Esophagus squamous epithelium (tissue), 5 donors: ENCODE measurements at places on chromosomes 3 and 15.

DNA sequence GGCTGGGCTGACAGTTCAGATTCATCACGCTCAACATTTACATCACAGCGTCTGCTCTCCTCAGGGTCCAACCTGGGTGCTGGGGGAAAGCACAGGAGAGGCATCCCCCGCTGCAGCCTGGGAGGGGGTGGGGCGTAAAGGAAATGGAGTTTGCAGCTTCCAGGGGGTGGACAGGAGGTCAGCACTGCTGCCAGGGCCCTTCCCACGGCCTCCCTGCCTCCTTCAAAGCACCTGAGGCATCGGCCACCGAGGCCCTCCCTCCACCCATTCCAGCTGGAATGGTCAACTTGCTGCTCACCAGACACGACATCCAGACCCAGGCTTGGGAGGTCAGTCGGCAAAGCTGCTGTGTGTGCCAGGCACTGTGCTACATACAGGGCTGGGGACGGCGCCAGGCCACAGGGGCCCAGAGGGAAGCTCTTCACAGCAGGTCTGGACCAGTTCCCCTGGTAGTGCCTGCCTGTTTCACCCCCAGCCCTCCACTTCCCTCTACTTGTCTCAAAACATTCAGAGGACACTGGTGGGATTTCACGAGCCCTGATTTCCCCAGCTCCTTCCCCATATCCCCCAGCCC is 120.7 kb downstream of the ANP32A start:
- DNase-seq: no peak

- DNase-seq: no peak
These were observed 13.2 kb downstream of the ABTB1 start for GRCh38 chr3:127685708-127686511.

DNA sequence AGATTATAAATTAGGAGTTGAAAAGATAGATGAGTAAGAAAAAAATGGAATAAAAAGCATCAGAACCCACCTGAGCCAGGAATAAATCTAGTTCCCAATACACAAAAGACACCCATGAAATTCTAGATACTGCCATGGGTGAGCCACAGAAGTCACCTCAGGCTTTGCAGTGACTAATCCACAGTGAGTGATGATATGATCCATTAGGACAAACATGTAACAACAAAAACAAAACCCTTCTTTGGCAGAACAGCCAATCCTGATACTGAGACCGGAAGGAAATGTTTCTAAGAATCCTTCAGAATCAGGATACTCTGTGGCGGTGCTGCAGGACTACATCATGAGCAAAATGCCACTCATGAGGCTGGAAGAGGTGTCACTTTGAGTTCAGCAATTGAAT is 15.0 kb upstream of the MINDY4B start:
- DNase-seq: no peak

DNA sequence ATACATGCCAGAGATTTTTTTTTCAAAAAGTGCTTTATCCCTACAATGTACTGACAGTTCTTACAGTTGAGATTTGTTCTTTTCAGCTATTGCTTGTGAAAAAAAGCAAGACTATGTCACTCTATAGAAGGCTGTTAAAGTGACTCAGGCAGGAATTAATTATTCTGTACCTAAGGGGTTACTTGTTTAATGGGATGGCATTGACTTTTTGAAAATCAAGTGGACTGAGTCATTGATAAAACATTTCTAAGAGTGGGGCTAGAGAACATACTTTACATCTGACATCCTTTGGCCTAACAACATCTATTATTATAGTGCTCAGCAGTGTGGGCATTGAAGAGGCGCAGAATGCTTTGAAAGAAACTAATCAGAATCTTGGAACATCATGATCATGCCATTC is 34.3 kb downstream of the INTS14 start:
- no peak for DNase-seq

- DNase-seq: no peak
These were observed 50.1 kb downstream of the DOCK3 start for GRCh38 chr3:50724831-50725230.

DNA sequence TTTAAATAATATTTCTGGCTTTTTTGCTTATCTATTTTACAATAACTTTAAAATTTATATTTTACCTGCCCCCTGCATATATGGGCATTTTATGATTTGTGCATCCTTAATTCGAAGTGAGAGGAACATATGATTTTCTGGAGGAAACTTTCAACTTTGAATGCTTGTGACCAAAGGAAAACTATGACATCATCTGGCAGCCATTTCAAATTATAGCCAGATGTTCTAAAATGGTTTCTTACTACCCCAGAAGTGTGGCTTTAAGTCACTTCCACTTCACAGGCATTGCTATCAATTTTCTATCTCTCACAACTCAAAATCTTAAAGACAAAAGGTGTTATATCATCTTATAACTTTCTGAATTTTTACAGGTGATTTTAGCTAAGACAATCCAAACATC is 508.8 kb downstream of the RBMS3 start:
- DNase-seq: no peak

- no peak for DNase-seq
These were observed 1.6 kb downstream of the ANKRD63 start for GRCh38 chr15:40281057-40281800.

DNA sequence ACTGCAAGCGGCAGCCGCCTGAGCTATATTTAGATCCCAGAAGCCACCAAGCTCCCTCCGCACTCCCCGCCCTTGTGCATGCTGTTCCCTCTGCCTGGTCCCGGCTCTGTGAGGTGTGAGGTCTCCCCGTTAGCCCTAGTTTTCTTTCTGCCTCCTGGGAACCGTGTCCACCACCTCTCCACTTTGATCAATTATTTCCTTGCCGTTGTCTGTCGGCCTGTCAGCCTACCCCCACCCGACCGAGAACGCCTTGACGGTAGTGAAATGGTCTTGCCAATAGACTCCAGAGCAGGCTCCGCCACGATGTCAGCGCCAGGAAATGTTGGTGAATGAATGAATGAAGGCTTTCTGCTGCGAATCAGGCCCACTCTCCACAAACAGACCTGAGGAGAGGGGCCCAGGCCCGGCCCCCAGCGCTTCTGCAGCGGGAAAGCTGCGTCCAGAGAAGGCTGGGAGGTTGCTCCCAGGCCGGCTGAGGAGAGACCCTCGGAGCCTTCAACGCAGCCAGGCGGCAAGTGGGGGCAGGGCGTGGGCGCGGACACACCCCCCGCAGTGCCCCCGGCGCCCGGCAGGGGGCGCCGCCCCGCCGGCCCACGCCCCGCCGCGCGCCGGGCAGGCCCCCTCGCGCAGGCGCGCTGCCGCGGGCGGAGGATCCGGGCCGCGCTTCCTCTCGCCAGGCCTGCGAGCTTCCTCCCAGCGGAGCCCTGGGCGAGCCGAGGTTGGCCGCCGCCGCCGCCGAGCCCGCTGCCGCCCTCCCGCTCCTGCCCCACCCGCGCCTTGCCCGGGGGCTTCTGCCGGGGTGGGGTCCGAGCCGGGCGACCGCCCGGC is at the start of gene CSK:
Gene CSK (plus strand): TSS at position 650 of the 828 bp plus-strand sequence. CDS start 16,218 bp downstream, outside the sequence.
- no peak for DNase-seq

- DNase-seq: no peak
These were observed 50.3 kb upstream of the DPH6 start for GRCh38 chr15:35596285-35596684.

- DNase-seq: no peak
These were observed 202.2 kb upstream of the BHLHE40 start for GRCh38 chr3:4776980-4777581.

GRCh38 chr3:195297446-195297845 is 26.5 kb upstream of the XXYLT1 start:
- no peak for DNase-seq

DNA sequence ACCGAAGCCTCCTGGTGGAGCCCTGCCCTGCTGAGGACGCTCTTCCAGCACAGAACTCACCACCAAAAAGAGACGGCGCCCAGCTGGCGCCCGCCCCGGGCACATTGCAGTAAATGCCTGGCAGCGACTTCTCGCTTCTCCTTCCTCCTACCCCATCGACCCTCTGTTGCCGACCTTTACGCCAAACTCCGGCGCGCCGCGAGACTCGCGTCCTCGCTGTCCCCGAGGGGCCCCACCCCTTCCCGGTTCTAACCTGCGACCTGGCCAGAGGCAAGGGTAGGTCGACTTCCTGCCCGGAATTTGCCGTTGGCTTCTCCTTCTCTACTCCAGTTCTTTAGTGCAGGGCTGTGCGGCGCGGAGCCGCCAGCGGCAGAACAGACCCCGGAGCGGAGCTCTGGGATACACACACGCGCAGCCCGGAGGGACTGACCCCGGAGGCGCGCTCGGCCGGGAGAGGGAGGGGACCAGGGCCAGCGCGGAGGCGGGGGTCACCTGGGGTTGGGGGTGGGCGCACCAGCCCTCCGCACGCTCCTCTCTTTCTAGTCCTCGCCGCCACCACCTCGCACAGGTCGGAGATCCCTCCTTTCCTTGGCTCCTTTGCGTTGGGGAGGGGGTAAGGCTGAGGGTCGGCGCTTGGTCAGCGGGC is 226.6 kb upstream of the AZI2 start:
- no peak for DNase-seq

DNA sequence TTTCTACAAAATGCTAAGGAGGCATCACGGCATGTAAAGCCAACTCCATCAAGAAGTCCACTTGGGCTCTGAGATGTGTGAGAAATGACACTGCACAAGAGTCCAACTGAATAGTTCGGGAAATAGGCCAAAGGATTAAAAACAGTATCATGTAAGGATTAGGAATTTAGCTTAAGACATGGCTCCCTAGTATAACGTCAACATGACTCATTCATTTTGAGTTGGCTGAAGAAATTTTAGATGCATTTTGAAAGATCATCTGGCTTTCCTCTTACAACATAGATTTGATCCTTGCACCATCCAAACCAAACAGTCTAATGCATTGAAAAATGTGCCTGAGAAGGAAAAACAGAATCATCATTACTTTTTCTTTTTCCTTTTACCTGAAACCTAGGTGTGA is 109.3 kb upstream of the MME start:
- no peak for DNase-seq

DNA sequence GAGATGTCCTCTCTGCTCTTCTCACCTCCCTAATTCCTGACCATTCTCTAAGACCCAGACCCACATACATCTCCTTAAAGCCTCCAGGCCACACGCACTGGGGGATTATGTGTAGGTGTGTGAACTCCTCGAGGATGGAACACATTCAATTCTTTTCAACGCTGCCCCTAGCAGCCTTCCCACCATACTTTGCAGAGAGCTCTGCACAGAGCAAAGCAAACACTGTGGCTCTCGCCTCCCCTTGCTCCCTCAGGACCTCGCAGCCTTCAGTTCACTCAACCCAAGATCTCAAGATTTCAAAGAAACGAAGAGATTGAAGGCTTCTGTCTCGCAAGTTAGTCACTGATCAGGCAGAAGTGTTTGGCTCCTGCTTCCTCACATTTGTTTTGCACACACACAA is 6.0 kb downstream of the ACTC1 start:
- no peak for DNase-seq

DNA sequence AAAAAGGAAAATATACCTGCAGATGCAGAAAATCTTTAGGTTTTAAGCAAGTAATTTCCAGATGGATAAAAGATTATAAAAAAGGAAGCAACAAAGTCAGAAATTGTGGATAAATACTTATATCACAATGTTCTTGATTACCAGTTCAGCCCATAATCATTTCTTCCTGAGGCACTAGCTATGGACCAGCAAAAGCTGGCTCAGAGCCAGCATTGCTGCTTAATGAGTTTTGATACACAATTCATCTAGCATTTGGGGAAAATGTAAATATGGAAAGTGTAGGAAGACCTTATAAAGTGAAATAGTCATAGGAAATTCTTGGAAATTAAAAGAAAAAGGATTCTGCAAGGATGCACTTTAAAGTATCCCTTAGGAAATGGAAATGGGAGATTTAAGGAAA is 168.3 kb upstream of the GBE1 start:
- no peak for DNase-seq

DNA sequence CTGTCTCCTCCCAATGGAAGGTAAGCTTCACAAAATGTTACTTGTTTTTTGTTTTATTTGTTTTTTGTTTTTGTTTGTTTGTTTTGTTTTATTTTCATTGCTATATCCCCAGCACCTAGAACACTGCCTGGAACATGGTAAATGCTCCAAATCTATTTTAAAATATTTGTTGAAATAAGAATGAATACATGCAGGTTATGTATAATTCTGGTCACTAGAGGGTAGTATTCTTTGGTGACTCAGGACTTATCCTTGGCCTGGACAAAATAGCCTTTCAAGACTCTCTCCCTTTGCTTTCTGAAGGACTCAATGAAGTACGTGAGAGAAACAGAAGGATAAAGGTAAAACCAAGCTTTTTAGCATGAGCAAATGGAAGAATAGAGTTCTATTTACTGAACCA is 46.9 kb upstream of the PPP2R3A start:
- no peak for DNase-seq

DNA sequence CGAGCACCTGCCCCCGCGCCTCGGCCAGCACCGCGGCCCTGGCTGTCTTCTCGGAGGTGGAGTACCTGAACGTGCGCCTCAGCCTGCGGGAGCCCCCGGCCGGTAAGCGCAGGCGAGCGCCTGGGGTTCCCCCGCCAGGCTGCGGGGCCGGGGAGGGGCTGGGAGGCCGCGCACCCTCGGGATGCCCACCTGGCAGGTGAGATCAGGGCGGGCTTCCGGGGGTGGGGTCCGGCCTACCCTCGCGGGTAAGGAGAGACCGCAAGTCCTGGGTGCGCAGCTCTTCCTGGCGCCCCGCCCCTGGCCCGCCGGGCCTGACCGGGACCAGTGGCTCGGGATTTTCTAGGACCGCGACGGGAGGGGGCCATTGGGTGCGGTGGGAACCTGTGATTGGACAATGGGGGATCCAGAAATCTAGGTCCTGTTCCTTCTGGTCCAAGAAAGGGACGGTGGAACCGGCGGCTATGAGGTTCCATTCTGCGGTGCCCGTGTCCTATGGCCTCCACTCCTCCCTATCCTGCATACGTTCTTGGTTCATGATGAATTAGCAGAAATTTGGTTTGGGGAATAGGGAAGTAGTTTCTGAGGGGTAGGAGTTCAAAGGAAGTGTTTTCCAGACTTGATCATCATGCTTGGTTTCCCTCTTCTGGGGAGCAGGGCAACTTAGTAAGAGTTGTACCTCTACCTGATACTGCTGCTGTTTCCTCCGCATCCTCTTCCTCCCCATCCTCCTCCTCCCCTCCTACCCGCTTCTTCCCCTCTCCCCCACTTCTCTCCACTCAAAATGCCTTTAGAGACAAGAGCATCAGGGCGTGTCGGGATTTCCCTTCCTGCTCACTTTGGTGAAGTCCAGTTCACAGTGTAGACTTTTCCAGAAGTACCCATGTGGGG is 808 bp downstream of the ARRDC4 start:
- no peak for DNase-seq
